Activated naive CD8-positive, alpha-beta T cell treated with anti-CD3 and anti-CD28 coated beads, Interleukin-2, amount 50 U/mL, for 24 hours (primary cell): ENCODE measurements at places on chromosomes 2 and 18.

GRCh38 chr2:29014331-29014730, 33.2 kb downstream of the TOGARAM2 start:
- no peak for DNase-seq

DNA sequence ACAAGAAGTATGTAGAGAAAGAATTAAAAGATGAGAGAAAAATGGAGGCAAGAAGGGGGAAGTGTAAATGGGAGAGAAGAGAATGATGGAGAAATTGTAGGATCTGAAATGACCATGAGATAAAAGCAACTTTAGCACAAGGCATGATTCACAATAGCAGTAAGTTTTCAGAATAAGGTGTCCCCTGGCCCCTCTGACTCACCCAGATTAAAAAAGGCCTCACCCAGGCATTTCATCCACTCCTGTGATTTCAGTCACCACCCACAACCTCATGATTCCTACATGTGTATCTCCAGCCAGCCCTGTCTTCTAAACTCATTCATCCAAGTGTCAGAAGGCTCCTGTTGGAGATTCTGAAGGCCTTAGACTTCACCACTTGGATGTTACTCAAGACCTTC, 56.6 kb downstream of the SP100 start:
- peak; percentile 46 for DNase-seq

GRCh38 chr2:53786352-53786704, 425 bp downstream of the ASB3 start:
- DNase-seq = peak; percentile 36

DNA sequence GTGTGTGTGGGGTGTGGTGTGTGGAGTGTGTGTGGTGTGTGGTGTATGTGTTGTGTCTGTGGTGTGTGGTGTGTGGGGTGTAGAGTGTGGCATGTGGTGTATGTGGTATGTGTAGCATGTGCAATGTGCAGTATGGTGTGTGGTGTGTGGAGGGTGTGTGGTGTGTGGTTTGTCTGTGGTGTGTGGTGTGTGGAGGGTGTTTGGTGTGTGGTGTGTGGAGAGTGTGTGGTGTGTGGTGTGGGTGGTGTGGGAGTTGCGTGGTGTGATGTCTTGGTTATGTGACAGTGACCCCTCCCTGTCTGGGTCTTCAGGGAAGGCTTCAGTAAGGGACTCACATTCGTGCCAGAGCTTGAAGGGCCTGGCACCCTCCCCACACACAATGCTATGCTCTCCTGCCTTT, 718.2 kb upstream of the SOX11 start:
- no peak for DNase-seq

DNA sequence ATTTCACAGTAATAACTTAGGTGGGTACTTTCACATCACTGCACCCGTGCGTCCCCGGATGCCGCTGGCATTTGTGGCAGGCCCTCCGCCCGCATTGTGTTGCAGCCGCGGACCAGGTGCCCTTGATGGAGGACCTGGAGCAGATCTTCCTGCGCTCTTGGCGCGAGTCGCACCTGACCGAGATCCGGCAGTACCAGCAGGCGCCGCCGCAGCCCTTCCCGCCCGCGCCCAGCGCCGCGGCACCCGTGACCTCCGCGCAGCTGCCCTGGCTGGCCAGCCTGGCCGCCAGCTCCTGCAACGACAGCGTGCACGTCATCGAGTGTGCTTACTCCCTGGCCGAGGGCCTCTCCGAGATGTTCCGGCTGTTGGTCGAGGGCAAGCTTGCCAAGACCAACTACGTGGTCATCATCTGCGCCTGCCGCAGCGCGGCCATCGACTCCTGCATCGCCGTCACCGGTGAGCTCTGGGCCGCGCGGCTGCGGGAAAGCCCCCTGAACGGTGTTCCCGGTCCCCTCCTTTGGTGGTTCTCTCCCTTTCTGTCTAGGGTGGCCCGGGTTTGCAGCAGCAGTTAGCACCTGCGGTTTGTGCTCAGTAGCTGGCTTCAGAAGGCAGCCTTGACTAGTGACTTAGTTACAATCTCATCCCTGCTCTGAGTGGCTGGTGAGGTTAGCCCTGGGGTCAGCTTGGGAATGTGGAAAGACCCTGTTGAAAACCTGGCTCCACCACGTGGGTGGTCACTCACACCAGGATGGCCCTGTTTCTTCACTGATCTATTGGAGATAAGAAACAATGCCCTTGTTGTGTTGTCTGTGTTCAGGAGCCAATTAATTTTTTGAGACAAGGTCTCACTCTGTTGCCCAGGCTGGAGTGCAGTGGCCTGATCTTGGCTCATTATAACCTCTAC, 59.1 kb downstream of the GREB1 start:
- no peak for DNase-seq

- DNase-seq = no peak
Measured at GRCh38 chr18:74672371-74672770, 74.7 kb downstream of the ZNF407 start.

- no peak for DNase-seq
Measured at GRCh38 chr2:121363632-121364420, 78.8 kb upstream of the TFCP2L1 start.

- DNase-seq = no peak
Measured at GRCh38 chr2:1081451-1082225, 131.0 kb downstream of the SNTG2 start.

- no peak for DNase-seq
Measured at GRCh38 chr2:187150670-187151069, 297.4 kb downstream of the CALCRL start.

DNA sequence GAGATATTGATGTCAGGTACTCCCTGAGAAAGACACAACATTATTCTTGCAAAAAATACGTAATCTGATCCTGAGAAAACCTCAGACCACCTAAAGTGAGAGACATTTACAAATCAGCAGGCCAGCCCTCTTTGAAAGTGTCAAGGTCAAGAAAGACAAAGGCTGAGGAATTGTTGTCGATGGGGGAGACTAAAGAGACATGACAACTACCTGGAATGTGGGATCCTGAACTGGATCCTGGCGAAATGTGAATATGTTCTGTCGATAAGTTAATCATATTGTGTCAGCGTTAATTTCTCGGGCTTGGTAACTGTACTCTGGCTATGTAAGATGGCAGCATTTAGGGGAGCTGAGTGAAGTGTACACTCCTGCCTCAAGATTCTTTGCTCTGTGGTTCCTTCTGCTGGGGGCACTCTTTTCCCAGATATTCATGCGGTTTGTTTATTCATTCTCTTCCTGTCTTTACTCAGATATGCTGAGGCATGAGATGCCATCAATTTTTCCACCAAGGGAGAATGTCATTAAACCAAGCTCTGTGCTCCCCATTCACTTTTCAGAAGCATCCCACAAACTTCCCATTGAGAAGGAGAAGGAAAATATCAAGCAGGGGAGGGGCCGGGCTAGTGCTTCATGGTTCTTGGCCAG, 154.9 kb downstream of the CAPN13 start:
- no peak for DNase-seq

DNA sequence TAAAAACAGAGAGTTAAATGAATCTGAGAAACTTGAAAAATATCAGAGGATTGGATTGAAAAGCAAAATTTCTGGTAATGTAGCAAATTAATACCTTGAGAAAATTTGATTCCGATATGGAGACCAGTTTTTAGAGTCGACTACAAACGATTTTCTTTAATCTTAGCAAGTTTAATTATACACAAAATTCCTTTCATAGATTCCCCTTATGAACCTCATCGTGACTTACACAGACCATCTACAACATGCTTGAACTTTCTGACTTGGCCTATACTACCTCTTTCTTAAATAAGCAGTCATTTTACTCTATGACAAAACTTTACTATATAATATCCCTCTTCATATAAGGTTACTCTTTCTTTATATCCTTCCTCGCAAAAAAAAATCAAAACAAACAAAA, 769.6 kb upstream of the CRIM1 start:
- DNase-seq = no peak

GRCh38 chr18:13456736-13457271, 238.2 kb downstream of the LDLRAD4 start:
- no peak for DNase-seq

GRCh38 chr2:26911911-26912861, 58.3 kb upstream of the MAPRE3 start:
- no peak for DNase-seq

DNA sequence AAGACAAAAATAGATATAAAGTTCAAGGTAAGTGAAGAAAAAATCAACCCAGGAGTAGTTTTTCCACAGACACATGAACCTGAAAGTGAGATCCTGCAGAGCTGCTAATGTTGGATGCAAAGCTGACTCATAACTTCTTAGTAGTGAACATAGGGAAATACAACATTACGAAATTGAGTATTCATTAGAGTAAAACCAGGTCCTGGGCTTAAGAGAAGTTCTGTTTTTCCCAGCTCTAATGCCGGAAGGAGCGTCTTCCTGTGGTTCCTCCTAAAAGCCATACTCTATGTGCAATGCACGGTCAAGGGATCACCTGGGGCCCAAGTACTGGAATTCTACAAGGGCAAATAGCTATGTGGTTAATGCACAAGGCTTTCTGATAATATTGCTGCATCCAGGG, 141.7 kb downstream of the RBMS1 start:
- DNase-seq = no peak

- no peak for DNase-seq
Measured at GRCh38 chr2:114762986-114763385, 320.5 kb downstream of the DPP10 start.

- peak; percentile 67 for DNase-seq
Measured at GRCh38 chr2:70994009-70994698, 519 bp downstream of the TEX261 start.

GRCh38 chr18:21183670-21184069, 58.4 kb upstream of the GREB1L start:
- no peak for DNase-seq

DNA sequence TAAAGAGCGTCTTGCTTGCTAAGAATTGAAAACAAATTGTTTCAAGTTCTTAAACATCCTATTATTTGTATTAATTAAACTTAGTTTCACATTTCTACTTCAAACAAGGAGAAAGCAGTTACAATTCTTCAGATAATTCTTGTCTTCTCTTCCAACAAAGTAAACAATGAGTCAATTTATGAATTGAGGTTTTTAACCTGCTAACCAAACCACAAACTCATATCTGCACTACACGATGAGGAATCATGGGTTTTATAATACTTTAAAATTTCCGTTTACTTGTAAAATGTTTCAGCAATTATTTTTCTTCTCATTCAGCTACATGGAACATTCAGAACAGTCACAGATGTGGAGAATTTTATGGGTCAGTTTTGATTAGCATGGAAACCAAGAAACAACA, 114.2 kb downstream of the SPIRE1 start:
- DNase-seq = no peak

- peak; percentile 11 for DNase-seq
Measured at GRCh38 chr18:48409591-48410094, 460 bp upstream of the ZBTB7C start.

GRCh38 chr18:63831080-63831788, 56.0 kb downstream of the SERPINB7 start:
- DNase-seq = no peak

DNA sequence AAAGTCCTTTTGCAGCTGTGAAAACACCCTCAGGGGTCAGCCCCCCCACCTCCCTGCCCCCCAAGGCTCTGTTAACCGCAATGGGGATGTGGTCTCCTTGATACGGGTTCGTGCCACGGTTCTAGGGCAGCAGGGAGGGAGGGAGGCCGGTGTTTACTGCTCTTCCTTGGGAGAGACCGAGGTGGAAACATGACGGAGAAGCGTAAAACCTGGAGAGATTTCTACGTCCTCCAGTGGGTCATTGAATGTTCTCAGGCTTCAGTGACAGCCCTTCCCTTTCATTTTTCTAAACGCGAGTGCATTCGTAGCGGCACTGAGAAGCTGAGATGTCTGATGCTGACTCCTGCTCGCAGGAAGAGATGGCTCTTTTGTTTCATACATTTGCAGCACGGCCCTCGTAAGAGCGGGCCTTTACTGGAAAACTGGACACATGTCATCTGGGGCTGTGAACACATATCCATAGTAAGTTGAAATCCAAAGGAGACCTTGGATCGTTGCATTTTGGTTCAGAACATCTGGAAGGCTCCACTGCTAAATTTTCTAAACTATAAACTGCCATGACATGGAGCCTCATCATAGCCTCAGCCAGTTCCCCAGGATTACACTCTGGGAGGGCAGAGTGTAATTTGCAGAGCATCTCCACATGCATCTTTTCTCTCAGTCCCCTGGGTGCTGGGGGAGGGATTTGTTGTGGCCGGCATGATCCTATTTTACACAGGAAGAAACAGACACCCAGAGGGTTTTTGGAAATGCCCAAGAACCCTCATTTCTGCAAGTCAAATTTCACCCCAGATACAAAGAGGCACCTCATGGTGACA, 40.6 kb upstream of the HDAC4 start:
- no peak for DNase-seq

DNA sequence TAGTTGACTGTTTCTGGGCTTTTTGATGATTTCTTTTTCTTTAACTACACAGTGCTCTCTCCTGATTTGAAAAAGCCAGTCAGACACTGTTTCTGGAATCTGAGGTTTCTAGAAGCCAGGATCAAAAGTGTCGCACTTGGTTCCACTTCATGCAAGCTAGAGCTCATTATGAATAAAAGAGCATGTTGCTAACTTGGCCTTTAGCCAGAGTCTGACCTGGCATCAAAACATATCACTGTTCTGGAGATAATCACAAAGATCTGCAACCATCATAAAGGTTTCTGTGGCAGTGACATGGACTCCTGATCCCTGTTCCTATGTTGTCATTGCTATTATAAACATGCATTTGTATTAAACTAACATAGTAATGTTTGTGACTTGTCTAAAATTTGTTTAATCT, 76.1 kb upstream of the MAPRE2 start:
- DNase-seq = no peak

GRCh38 chr2:124121106-124121505, 96.0 kb downstream of the CNTNAP5 start:
- DNase-seq = no peak

DNA sequence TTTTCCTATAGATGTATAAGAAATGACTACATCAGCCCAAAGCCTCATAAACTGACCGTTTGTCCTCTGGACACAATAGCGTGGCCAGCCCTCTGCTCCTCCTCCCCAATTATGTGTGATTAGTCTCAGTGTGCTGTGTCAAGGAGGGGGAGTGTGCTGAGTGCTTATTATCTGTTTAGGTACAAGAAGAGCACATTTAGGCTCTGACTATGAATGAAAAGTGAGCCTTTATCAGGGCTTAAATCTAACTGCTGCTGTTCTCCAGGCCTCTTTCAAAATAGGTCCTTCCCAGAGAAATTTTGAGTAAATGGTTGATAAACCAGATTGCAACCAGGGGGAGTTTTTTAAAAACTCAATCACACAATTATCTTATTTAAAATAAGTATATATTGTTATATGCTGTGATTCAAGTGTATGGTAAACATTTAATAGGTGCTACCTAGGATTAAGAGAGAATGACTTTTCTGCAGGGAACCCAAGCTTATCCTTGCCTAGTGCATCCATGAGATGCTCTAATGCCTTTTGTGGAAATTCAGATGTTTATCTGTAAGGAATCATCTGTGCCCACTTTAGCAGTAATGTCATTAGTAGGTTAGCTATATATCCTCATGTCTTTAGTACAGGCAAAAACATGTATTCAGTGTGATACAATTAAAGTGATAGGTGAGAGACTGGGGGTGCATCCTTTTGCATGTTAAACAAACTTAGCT, 168.7 kb upstream of the SIX3 start:
- DNase-seq = no peak

GRCh38 chr18:11866329-11866728, 15.1 kb downstream of the CHMP1B start:
- no peak for DNase-seq

GRCh38 chr18:64322189-64322588, 173.3 kb upstream of the LINC00305 start:
- DNase-seq = no peak

GRCh38 chr18:27772081-27772480, 404.8 kb downstream of the CDH2 start:
- no peak for DNase-seq
